Activated naive CD4-positive, alpha-beta T cell treated with anti-CD3 and anti-CD28 coated beads for 36 hours (primary cell): ENCODE measurements at places on chromosomes 1 and 21. TPM values are rescaled to one million over a fixed set of nuclear protein-coding genes. Genes with fewer than 3 reads are reported as not detected.

The ADAMTS1 gene
- total RNA-seq = not detected

DNA sequence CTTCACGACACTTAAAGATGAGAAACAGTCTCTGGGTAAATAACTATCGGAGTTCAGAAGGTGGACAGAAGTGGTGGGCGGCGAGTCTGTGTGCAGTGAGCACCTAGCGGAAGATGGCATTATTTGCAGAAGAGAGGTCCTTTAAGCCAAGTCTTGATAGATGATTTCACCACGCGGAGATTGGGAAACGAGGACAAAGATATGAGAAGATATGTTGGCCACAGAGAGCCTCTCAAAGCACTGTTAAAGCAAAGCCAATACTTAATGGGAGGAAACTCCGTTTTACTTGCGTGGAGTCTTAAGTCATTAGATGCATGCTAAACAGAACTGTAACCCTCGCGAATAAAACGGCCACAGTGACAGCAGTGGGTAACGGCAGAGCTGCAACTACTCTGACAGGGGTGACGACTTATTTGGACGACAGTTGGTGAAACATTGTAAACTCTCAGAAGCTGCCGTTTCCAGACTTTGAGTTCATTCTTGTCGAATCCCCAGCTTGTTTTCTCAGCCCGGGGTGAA is 577 bp upstream of the CEP350 start:
- H3K27ac ChIP-seq = peak overlapping the region; percentile 95
- no peaks in the 10 kb centered on the region for H3K36me3 ChIP-seq

The TLR5 gene
- total RNA-seq = 0.93 TPM

DNA sequence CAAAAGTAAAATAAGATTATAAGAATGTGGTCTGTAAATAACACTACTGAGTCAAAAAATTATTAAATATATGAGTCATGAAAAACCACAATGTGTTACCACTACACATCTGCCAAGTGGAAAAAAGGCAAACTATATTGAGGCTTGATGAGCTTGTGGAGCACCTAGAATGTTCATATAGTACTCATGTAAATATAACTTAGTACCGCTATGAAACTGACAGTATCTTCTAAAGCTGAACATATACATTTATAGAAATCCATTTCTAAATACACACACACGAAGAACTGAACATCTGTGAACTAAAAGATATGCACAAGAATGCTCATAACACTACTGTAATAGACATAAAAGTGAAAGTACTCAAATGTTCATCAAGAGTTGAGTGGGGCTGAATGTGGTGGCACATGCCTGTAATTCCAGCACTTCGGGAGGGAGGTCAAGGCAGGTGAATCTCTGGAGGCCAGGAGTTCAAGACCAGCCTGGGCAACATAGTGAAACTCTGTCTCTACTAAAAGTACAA is 18.5 kb upstream of the GBP3 start:
- DNase-seq = peak; percentile 63
- H3K4me3 ChIP-seq = peak overlapping the region; percentile 25
- H3K36me3 ChIP-seq = peaks cover 17% of the 10 kb centered on the region
- peaks cover 33% of the 10 kb centered on the region for H3K4me1 ChIP-seq
- peak overlapping the region; percentile 72 for H3K27ac ChIP-seq

The SYNC gene
- not detected for total RNA-seq

DNA sequence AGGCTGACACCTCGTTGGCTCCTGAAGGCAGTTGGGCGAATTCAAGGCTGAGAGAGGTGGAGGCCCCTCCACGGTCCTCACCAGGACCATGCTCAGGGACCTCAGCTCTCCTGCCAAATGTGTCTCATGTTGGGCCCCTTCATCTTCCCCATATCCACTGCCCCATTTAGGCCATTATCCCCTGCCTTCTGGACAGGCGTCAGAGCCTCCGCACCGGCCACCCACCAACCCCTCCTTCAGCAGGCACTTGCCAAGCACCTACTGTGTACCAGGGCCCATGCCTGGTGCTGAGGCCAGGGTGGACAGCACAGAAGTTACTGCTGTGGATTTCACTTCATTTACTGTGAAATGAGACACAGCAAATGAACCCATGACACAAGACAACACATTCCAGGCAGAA is 325.8 kb downstream of the MATN1 start:
- H3K4me3 ChIP-seq = no peak overlapping the region
- no peaks in the 10 kb centered on the region for H3K4me1 ChIP-seq
- no peaks in the 10 kb centered on the region for H3K27me3 ChIP-seq

DNA sequence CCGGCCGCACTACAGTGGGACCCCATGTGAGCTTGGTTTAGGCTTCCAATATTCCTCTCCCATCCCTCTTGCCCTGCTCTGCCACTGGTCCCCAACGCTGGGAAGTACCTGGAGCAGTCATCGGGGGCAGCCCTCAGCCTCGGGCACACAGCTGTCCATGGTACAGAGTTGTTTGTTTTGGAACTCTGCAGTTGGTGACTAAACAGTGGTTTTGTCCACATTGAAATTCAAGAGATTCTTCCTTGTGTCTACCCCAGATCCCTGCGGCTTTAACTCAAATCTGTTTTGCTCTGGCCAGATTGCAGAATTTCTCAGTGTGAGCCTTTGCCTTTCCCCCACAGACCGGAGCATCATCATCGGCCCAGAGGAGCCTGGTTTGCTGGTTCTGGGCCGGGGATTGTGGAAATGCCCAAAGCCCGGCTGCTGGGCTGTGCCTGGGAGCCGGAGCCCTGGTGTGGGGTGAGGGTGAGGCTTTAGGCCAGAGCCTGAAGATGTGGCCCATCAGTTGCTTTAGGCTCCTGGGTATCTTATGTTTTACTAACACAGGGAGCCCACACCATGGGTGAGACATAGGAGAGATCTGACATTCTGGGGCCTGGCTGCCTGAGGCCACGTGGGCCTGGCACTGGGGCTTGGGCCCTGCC is 93.2 kb downstream of the ARHGEF10L start:
- H3K4me1 ChIP-seq = no peaks in the 10 kb centered on the region
- no peak overlapping the region for H3K4me3 ChIP-seq
- DNase-seq = no peak
- no peaks in the 10 kb centered on the region for H3K36me3 ChIP-seq
- no peaks in the 10 kb centered on the region for H3K27me3 ChIP-seq

The TPTE gene
- total RNA-seq = not detected

The ADAM30 gene
- not detected for total RNA-seq

DNA sequence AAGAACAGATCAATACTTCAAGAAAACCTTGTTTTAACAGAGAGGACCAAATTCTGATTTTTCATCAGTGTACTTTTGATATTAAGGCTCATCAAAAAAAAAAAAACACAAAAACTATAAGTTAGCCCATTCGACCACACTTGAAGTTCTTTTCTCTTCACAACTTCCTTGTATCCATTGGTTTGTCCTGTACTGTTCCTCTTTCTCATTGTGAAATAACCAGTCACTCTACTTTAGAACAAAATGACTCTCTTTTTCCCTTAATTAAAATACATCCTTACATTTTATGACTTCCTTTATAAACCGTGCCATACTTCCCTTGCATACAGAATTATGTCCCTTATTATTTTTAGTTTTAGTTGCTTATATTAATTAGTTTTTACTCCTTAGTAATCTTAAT is 8.4 kb downstream of the QSOX1 start:
- no peaks in the 10 kb centered on the region for H3K36me3 ChIP-seq
- peaks cover 4% of the 10 kb centered on the region for H3K4me1 ChIP-seq
- H3K27ac ChIP-seq = no peak overlapping the region
- DNase-seq = no peak
- H3K4me3 ChIP-seq = no peak overlapping the region
- H3K27me3 ChIP-seq = no peaks in the 10 kb centered on the region

The FOXO6 gene
- total RNA-seq = 0.15 TPM

The ACOT11 gene
- 1.1 TPM for total RNA-seq
